ENCODE measurements at places on chromosomes 4 and X.

DNA sequence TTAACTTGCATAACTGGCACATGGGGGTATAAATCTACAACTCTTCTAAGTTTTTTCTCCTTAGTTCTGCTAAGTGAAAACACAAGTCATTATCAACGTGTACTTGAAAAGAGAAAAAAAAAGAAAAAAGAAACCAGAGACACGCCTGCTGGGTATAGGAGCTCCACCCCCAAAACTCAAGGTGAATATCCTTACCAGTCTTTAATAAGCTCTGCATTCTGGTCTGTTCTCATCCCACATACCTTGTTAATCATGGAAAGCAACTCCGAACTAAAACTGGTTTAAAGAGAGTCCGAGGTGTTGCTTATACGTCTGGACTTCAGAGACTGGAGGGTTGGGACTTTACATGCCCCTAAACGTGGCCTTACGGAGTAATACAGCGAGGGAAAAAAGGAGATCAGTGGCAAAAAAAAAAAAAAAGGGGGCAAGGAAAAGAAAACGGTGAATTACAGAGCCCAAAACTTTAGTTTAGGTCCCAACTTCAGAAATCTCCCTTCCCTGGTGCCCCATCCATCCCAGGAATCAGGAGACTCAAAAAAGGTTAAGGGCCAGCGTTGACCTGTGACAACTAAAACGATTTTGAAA, 1.0 kb downstream of the PGRMC2 start:
- no peak for DNase-seq

DNA sequence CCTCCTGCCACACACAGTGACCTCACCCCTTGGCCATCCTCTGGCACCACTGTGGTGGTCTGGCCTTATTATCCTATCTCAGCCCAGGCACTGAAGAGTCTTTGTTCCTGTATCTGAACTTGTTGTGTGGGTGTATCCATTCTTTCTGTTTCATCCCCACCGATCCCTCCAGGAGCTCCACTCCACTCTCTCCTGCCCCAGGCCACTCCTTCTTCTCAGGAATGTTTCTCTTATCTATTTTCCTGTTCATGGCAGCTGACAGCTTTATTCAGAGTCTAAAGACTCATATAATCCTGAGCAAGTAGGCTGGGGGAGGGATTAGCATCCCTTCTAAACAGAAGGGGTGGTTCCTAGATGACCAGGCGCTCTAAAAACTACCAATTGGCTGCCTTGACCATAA, 150.0 kb downstream of the ANAPC10 start:
- no peak for DNase-seq

- DNase-seq, result no peak
Observed at GRCh38 chrX:34734383-34734782, 77.3 kb upstream of the TMEM47 start.

- no peak for DNase-seq
Observed at GRCh38 chr4:24849756-24850155, 54.4 kb downstream of the SOD3 start.

- DNase-seq, result no peak
Observed at GRCh38 chr4:9994246-9994847, 26.9 kb downstream of the SLC2A9 start.

- DNase-seq, result no peak
Observed at GRCh38 chr4:6957148-6957520, 47.5 kb downstream of the TBC1D14 start.

DNA sequence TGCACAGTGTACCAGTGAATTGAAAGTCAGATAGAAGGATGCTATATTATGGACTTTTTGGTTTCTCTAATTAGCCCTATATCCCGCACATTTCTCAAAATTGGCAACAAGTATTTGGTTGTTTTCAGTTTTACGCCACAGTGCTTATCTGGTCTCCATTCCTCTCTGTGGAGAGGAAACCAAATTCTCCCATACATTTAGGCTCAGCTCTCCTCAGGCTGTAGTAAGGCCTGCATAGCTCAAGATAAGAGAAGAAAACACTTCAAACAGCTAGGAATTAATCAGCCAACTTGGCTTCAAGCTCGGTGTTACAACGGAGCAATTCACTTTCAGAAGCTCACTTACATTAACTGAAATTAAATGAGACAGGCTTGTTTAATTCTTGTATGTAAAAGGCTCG, 263.2 kb downstream of the PDHA2 start:
- no peak for DNase-seq

Data from stimulated activated CD8-positive, alpha-beta memory T cell treated with anti-CD3 and anti-CD28 coated beads, Interleukin-12 subunit alpha, Interleukin-12 subunit beta, amount 100 ng/mL, for 1 hour (primary cell).